ENCODE measurements at places on chromosomes 3 and 15.

GRCh38 chr3:69700949-69701348 lies 38.3 kb upstream of the MITF start:
- DNase-seq, result no peak

- DNase-seq, result peak; percentile 53
These were observed 187.9 kb downstream of the SUCNR1 start for GRCh38 chr3:152061296-152061695.

DNA sequence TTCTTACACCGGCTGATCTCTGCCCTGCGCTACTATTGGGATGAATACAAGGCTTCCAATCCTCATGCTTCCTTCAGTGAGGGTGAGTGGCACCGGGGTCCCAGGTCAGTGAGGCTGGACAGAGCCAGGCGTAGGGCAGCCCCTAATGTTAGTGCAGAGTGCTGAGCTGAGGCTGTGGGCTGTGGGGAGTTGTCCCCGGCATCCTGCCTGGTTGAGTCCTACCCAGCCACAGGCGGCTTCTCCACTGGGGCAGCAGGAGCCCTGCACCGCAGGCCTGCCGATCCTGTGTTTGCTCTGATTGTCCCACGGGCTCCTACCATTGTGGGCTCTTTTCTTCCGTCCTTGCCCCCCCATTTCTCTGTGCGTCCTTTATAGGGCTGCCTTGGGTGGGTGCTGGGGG lies 13.3 kb downstream of the RNF123 start:
- DNase-seq, result no peak

GRCh38 chr15:89101302-89102193 lies 13.3 kb downstream of the ABHD2 start:
- peak; percentile 73 for DNase-seq

DNA sequence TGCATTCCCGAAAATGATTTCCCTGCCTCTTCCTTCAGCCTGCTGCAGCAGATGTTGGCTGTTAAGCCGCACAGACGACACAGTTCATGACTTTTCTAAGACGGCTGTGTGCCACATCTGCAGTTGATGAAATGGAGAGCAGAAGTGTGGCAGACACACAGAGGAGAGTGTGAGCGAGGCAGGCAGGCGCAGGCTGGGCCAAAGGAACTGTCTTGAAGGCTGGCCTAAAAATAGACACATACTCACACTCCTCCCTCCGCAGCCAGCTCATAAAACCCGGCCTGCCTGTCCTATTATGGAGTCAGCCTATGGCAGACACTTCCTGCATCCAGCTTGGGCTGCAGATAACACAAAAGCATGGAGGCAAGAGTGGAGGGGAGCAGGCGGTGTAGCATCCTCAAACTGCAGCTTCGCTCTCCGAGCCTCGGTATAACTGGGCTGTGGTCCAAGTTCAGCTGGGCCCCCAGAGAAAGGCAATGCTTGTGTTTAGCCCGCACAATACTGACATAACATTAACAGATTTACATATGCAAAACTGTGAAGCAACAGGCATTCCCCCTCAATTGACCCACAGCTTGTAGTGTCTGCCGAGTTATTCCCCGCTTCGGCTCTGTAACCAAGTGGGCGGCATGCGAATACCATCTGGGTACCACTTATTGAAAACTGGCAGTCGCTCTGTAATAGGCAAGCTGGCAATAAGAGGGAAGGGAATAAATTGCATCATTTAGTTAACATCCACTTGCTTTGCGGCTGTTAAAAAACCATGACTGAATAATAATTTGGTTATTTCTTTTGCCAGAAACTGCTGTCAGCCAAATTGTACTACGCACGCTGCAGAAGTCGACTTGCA lies 40.8 kb downstream of the FOXP1 start:
- no peak for DNase-seq

- no peak for DNase-seq
These were observed 456 bp upstream of the DGKG start for GRCh38 chr3:186362537-186362842.

- DNase-seq, result no peak
These were observed 295.5 kb downstream of the RPLP1 start for GRCh38 chr15:69748131-69748530.

- no peak for DNase-seq
These were observed 26.0 kb upstream of the CMC1 start for GRCh38 chr3:28215407-28215806.

- DNase-seq, result peak; percentile 90
These were observed 111.5 kb downstream of the FILIP1L start for GRCh38 chr3:100002599-100003350.

DNA sequence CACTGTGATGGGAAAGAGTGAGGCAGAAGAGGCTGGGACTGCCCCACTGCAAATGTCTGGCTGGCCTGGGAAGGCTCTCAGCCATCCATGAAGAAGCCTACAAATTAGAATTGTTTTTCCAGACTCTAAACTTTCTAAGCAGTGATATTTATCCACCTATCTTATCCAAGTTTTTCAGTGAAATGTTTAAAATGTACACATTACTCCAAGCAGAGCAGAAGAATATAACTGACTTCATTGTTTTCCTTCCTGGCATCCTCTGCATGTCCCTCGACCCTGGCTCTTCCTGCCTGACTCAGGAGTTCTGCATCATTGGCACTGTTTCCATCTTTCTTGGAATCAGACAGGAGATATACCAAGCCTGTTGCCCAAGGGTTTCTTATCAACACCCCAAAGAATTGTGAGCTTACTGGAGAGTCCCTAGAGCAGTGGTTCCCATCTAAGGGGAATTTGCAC lies 401.5 kb upstream of the PROK2 start:
- DNase-seq, result no peak

- peak; percentile 66 for DNase-seq
These were observed 361.6 kb downstream of the LSAMP start for GRCh38 chr3:116083683-116084082.

GRCh38 chr3:4495294-4496086 lies 2.3 kb downstream of the ITPR1 start:
- DNase-seq, result no peak

GRCh38 chr3:16462679-16463078 lies 50.8 kb downstream of the RFTN1 start:
- no peak for DNase-seq

GRCh38 chr3:112365636-112366035 lies 32.7 kb downstream of the CD200 start:
- no peak for DNase-seq

DNA sequence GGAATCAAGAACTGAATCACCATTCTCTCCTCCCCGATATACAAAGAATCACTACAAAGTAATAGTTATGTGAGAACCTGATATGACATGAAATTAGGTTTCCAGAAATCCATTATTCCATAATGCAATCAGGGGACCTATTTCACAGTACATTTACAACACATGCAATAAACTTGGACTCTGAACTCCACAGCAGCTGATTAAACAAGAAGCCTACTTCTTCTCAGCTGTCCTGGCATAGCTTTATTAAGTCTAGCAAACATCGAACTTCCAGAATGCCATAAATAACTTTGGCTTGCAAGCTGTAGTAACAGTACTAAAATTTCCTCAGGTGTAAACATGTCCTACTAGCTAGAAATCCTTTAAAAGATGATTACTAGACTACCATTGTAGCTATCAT lies 17.8 kb downstream of the PDCD10 start:
- DNase-seq, result peak; percentile 85

GRCh38 chr3:107797586-107797985 lies 274.8 kb downstream of the BBX start:
- no peak for DNase-seq

- no peak for DNase-seq
These were observed 914.8 kb downstream of the TUSC7 start for GRCh38 chr3:117624424-117624823.

- peak; percentile 33 for DNase-seq
These were observed 5.1 kb downstream of the RNU6-1 start for GRCh38 chr15:67834581-67835296.

DNA sequence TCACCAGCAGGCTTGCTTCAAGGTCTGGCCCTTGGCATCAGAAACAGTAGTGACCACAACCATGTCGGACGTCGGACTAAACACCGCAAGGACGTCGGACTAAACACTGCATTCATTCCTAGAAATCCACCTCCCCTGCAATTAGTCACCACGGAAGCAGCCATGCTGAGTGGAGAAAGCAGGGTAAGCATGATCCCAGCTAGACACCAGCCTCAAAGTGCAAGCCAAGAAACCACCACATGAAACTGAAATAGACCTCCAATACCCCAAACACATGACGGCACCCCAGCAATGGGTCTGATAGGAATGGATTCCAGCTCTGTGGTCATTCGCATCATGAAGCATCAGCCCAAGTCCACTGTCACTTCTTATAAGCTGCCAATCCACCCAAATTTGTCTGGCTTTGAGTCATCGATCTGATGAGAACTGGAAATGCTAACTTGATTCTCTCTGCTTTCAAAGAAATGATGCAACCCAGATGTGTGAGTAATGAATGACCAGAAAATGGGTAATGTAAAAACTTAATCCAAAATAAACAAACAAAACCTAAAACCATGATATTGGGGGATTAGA lies 348.3 kb upstream of the TMCO5A start:
- no peak for DNase-seq

GRCh38 chr3:128498127-128498626 lies 5.2 kb upstream of the GATA2 start:
- no peak for DNase-seq

DNA sequence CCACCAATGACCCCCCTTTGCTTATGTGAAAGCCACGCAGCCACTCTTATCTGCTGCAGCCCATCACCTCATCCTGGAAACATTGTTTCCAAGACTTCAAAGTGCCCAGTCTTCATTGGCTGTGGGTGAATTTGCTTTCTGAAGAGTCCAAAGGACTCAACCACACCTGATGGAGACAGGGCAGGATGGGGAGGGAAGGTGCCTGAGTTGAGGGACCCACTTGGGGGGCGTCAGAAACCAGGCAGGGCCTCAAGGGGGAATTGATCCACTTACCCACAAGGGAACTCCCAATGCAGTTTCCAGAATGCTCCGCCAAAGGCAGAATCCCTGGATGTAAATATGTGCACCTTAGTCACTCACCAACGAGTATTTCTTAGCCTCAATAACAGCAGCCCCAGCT lies 147.9 kb upstream of the ATP2B2 start:
- DNase-seq, result no peak

GRCh38 chr3:106578911-106579310 lies 710.1 kb upstream of the CBLB start:
- DNase-seq, result no peak

GRCh38 chr3:64848127-64848800 lies 160.5 kb upstream of the ADAMTS9 start:
- DNase-seq, result no peak

GRCh38 chr3:78633626-78634025 lies 1134.2 kb downstream of the ROBO1 start:
- no peak for DNase-seq

DNA sequence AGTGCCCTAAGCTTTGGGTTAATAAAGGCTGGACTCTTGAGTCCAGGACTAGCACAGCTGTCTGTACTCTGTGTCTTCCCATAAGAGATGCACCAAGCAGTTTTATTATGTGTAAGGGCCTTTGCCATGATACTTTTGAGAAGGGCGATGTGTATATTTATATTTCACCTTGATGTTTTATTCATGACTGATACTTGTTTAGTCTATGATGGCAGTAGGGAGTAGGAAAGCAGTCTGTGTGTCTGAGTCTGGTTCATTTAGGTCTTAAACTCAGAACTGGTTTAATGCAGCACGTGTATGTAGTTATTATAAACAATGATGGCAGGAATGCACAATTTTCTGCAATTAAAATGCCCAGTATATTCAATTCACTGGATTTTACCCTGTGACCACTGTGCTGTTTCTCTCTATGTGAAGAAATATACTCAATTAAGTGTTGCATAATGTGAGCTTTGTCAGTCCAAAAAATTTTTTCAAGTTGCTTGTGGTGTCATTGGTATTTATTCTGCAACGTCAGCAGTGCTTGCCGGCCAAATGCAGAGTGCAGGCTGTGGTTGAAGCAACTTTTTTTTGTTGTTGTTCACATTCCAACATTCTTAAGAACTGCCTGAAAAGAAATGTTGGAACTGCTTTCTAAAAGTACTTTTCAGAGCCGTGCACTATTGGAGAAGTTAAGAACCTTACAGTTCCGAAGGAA lies 423.7 kb upstream of the SEMA6D start:
- no peak for DNase-seq

DNA sequence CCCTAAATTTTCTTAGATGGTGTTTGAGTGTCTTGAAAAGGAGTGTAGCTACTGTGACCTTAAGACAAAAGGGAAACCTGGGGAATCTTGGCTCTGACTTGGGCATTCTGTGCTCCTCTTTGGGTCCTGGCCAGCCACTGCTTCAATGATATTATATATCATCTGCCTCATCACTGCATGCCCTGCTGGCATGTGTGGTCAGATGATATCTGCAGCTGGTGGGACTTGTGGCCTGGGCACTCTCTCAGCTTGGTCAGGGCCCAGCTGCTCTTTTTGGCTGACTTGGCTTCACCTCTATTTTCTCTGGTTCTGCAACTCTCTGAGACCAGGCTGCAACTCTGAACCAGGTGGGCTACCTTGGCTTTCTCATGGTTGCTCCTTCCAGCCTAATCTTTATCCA lies 446.1 kb upstream of the RARB start:
- no peak for DNase-seq

DNA sequence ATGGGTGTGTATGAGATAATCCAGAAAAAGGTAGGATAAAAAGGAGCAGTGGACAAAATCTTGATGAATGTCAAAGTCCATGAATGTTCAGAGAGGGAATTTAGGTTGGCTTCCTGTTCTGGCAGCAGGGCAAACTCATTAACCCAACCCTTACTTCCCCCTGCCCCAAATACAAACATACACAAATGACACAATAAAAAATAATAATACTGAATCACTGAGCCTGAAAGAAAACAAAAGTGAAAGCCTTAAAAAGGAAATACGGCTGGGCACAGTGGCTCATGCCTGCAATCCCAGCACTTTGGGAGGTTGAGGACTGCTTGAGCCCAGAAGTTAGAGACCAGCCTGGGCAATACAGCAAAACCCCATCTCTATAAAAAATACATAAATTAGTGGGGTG lies 62.9 kb downstream of the GPR176 start:
- no peak for DNase-seq

- DNase-seq, result no peak
These were observed 97.2 kb upstream of the CTNNB1 start for GRCh38 chr3:41102053-41102556.

- DNase-seq, result no peak
These were observed 229.2 kb downstream of the SQOR start for GRCh38 chr15:45863881-45864580.

DNA sequence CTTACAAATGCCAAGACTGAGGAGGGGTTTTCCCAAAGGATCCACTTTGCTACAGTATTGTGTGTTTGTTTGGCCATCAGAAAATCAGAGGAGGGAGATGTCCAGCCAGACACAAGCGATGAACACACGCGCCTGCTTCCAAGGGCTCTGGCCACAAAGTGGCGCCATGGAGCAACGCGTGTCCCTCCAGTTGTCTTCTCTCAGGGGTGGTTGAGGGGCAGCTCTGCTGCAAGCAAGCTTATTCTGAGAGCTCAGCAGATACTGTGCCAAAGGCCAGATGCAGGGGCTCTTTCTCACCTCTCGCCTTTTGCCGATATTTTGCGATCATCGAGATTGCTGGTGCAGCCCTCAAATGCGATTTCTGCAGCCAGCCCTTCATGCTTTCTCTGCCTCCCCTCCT lies 88.9 kb upstream of the OSBPL11 start:
- DNase-seq, result peak; percentile 0

DNA sequence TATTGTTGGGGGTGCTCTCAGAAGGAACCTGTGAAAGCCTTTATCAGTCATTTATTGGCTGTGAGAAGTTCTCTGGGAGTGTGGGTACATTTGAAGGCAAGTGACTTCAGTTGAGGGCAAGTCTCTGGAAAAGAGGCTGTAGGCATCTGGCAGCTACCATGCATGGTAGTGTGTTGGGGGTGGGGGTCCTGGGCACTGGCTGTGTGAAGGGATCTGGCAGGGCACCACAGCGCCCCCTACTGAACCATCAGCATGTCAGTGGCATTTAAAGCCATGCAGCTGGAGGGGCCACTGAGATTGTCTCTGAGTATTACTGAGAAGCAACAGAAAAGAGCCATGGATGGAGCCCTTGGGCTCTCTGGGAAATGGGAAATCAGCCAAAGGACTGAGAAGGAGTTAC lies 30.6 kb downstream of the CRTAP start:
- DNase-seq, result peak; percentile 15
